AG09309 (cell line): ENCODE measurements at places on chromosomes 7 and 10.

- no peak for DNase-seq
Measured at GRCh38 chr10:8221451-8221850, 167.0 kb downstream of the GATA3 start.

DNA sequence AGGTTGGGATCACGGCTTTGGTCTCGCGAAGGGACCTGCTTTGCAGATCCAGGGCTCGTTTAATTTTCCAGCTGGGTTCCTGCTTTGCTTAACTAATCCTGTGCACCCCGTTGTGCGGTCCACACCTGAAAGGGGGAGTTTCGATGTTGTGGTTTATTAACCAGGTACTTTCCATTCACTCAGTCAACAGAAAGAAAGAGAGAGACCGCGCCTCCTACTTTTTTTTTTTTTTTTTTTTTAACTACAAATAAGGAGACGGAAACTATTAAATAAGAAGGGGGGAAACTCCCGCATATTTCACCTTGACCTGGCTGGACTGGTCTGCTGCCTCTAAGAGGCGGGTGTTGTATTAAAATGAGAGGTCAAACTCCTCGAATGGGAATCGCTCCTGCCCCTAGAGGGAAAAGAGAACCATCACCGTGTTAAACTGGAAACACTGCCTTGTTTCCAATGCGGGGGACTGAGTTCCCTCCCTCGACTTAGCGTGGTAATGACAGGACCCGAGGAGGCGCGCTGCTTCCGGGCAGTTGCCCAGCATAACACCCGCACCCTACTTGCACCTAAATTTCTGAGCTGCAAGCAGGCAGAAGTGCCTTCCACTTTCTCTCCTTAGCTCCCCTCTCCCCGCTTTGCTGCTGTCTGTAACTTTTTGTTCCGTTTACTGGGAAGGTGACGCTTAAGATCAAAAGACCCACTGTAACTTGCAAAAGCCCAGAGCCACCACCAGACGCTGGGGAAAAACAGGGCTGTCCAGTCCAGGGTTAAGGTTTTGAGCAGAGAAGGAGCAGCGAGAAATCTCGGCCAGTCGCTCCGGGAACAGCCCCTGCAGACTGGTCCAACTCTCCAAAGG, 1.1 kb upstream of the ITGB8 start:
- no peak for DNase-seq

GRCh38 chr10:100009283-100009792, 409 bp downstream of the DNMBP start:
- no peak for DNase-seq

DNA sequence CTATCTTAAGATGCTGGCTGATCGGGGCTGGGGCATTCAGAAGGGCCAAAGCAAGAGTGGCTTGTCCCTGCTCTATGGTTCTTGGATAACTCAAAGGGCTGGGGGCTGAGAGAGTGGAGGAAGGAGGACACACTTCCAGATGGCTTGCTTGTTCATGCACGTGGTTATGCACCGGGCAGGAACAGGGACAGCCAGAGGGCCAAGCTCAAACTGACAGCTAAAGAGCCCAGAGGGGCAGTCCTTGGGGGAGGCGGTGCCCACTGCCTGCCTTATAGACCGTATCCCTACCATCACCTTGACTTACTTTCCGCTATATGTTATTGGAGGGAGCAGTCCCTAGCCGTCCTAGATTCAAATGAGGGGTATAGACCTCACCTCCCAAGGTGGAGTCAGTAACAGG, 192.7 kb upstream of the SVIL start:
- no peak for DNase-seq

- no peak for DNase-seq
Measured at GRCh38 chr10:128070161-128070560, 56.1 kb downstream of the MKI67 start.

DNA sequence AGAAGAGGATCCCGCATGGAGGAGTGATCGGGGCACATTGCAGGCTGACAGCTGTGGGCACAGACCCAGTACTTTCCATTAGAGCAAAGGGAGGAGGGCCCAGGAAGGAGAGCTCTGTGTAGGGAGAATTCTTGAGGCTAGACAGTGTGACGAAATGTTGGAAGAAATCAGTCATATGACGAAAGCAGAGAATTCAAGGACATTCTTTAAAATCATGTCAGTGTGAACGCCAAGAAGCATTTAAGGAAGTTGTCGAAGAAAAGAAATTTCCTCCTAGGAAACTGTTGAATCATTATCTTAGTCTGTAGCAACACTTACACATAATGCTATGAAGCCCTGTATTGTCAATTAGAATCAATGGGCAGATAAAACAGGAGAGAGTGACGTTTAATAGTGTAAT, 191.3 kb upstream of the ADARB2 start:
- DNase-seq, result no peak

DNA sequence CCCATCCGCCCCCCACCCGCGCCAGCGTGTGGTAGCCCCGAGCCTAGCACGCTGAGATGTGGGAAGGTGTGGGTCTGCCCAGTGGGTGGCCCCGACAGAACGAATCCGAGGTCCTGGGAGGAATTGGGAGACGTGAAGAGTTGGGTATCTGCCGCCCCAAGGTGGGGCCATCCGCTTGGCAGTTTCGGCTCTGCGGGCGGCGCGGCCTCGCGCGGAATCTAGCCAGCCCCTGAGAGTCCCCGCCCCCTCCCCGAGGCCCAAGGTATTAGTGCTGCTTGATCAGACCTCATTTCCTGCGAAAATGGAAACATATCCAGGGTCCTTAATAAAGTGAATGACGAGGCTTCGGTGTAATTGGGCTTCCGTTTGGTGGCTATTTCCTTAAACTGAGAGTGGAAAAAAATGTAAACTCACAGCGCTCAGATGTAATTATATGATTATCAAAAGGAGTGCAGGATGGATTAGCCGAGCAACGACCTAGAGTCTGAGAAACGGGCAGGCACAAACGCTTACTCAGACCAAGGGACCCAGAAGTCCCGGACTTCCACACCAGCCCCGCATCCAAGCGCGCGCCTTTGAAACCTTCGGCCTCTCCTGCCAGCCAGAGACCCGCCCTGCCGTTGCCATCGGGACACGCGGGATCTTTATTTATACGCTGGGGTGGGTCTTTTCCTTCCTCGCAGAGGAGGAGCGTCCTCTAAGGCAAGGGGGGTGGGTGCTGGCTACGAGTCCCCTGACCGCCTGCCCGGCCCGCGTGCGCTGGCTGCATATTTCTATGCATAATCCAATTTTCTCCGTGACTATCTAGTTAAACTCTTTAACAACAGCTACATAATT, 12.8 kb downstream of the LBX1 start:
- DNase-seq, result no peak
